ENCODE measurements at places on chromosomes 4 and X. TPM values are rescaled to one million over a fixed set of nuclear protein-coding genes. Genes with fewer than 3 reads are reported as not detected.
A peak's percentile ranks its signal among the peaks of the same experiment; 100 is the strongest.

ZNF732 gene
- total RNA-seq = not detected

CYSLTR1 gene
- total RNA-seq = 2.8 TPM

NLGN4X gene
- 0.15 TPM for total RNA-seq

BMP3 gene
- not detected for total RNA-seq

CASP6 gene
- 28.6 TPM for total RNA-seq

DNA sequence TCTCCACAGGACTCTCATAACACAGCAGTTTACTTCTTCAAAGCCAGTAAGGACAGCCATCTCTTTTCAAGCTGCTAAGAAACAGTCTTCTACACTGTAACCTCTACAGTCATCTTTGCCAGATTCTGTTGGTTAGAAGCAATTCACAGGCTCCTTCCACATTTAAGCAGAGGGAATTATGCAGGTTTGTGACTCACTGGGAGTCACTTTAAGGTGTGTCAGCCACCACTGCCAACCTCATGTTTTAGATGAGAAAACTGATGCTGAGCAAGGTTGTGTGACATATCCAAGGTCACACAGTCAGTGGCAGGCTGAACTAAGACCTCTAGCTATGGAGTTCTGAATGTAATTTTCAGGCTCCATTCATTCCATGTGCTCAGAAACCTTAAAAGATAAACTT, 143.5 kb downstream of the QDPR start:
- DNase-seq = peak; percentile 56

DNA sequence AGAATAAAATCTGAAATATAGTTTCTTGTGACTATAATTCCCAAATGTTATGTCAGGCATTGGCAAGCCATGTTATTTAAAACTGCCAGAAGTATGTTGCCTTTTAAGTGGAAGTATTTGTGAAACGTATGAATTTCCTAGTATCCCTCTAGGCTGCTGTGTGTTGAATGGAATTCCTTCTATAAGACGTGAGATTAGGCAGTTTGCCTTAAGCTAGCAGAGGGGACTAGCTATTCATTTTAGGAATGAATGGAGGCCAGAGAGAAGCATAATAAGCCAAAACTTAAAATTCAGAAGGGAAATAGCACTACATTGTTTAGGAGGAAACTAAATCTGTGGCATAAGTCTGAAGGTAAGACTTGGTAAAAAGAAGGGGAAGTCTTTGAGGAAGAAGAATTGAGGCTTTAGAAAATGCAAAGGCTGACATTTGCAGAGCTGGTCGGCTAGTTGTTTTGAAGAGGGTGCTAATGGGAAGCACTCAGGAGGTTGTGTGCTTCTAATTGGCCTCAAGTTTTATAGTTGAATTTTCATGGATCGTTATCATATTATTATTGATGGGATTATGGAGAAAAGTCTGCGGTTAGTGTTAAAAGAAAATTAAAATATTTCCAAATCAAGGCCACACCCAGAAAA, 57.1 kb downstream of the TMEM131L start:
- no peak for DNase-seq

DNA sequence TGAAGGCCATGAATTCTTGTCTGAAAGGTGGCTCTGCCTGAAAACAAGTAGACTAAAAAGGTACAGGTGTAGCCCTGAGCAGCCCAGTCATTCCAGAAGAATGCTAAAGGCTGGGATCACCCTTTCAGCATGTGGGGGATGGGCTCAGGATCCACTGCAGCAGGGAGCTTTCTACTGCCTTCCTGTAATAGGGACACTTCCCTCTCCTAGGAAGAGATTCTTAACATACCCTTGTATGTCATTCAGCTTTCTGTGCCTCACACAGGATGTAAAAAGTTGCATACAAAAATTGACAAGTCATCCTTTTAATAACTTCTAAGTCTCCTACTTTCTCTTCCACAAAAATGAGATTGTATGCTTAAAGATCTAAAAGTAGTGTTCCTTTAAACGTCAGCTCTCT, 123.3 kb downstream of the ZNF518B start:
- peak; percentile 36 for DNase-seq

GRCh38 chrX:70134116-70134477, 850 bp downstream of the IGBP1 start:
- no peak for DNase-seq

DNA sequence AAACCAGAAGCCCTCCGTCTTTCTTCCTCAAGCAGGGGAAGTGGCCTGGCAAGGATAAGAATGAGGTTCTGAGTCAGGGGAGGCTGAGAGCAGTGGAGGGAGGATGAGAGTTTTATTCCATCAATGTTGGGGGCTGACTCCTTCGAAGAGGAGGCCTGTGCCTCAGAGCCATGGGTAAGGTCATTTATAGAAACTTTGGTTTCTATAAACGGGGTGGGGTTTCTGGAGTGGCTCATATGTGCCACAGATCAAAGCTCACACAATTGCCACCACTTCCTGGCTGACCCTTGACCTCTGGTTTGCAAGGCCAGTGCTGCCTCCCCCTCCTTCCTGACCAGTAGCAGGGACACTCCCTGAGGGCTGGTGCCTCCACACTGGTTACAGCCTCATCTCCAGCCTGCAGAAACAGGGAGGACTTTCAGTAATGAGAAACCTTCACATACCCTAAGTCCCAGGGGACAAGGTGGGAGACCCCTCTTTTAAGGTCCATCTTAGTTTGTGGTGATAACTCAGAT, 166.0 kb downstream of the PDGFRA start:
- DNase-seq = no peak

GRCh38 chr4:106315476-106315967, 487 bp downstream of the TBCK start:
- peak; percentile 77 for DNase-seq

GRCh38 chr4:182019148-182019652, 224.0 kb upstream of the TENM3 start:
- DNase-seq = no peak

- no peak for DNase-seq
Measured at GRCh38 chr4:109879636-109880314, 31.9 kb downstream of the LRIT3 start.

DNA sequence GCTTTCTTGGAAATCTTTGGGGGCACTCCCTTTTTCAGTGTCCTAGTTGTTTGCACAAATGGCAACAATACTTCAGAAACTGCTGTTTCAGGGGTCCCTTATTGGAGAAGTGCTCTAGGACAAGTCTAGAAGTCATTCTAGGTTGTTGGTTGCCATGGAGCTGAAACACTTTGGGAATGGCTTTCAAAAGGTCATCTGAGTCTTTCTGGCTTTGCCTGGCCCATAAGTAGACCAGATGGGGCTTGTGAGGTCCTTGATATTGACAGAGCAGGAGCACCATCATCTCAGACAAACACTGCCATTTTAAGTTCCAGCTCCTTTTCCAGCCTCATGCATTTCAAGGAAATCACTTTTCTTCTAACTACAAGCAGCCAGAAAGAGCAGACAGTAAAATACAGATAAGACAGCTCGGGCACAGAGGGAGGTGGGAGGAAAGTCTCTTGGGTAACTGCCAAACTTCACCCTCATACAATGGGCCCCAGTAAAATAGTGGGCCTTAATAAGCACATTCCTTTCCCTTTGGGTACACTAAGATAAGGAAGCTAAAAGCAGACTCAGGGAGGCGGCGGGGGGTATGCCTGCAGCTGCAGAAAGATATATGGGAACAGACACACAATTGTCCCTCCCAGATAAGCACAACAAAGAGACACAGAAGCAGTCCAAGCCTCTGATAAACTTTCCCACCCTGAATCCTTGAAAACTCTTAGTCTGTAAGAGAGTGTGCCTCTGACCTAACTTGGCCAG, 8.5 kb upstream of the NXF3 start:
- peak; percentile 60 for DNase-seq

GRCh38 chr4:12144051-12144450, 715.4 kb upstream of the HS3ST1 start:
- DNase-seq = no peak

- no peak for DNase-seq
Measured at GRCh38 chrX:152170621-152171020, 32.2 kb upstream of the MAGEA10 start.

GRCh38 chr4:6042293-6043063, 24.2 kb upstream of the C4orf50 start:
- DNase-seq = no peak

DNA sequence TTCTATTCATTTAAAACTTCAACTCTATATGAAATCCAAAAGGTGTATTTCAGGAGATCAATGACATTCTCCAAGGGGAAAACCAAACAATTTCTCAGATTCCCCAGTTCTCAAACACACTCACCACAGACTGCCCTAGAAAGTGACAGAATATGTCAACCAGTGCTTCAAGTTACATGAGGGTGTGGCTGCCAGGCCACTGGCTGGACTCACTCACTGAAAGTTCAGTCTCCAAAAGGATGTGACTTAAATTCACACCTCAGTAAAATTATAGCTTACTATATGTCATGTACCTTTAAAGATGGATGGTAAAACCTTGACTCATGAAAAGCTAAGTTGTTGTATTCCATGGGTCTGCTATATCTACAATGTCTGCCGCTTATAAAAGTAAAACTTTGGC, 7.3 kb downstream of the INPP4B start:
- peak; percentile 10 for DNase-seq

DNA sequence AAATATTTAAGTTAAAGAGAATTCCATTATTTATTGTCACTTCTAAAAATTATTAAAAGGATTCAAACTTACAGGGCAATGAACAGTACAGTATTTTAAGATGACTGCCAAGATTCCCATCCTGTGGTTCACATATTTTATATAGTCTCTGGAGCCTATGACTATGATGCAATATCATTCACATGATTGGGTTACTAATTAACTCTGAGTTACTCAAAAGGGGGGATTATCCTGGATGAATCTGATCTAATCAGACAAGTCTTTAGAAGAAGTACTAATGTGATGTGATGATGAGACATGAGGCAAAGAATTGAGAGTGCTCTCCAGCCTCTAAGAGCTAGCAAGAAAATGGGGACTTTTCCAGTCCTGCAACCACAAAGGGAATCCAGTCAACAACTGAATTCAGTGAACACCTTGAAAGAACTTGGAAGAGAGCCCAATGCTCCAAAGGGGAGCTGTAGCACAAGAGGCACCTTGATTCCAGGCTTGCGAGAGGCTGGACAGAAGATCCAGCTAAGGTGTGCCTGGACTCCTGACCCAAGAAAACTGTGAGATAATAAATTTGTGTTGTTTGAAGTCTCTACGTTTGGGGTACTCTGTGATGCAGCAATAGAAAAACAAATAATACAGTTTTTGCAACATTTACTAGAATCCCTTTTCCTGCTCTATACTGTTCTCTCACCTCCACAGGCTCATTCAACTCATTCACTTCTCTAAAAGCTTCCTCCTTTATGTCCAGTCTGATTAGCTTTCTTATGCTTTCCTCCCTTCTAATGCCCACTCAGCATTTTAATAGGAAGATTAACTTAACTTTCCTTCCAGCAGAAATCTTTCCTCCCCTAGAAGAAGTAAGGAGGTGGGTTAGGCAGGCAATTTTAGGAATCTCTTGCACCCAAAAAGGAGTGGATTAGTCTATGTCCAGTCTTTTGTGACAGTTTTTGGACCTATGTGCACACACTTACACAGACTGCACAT, 133.8 kb upstream of the LCORL start:
- no peak for DNase-seq

- DNase-seq = no peak
Measured at GRCh38 chr4:88865046-88865445, 167.4 kb upstream of the NAP1L5 start.

DNA sequence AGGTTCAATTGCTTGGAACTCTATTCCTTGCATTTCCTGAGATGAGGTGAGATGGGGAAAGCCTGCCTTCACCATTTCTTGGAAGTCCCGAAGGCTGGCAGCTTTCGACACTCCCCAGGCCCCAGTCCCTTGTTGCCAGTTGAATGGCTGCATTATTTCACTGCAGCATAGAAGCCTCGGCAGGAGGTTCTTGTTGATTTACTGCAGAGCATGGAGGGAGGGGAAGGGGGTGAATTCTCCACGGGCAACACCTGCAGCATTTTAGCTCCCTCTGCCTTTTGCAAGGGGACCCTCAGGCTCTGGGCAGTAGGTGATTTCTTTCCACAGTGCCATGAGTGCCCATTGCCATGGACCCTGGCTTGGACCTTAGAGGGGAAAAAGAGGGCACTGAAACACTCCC, 10.7 kb upstream of the BCLAF3 start:
- DNase-seq = no peak

DNA sequence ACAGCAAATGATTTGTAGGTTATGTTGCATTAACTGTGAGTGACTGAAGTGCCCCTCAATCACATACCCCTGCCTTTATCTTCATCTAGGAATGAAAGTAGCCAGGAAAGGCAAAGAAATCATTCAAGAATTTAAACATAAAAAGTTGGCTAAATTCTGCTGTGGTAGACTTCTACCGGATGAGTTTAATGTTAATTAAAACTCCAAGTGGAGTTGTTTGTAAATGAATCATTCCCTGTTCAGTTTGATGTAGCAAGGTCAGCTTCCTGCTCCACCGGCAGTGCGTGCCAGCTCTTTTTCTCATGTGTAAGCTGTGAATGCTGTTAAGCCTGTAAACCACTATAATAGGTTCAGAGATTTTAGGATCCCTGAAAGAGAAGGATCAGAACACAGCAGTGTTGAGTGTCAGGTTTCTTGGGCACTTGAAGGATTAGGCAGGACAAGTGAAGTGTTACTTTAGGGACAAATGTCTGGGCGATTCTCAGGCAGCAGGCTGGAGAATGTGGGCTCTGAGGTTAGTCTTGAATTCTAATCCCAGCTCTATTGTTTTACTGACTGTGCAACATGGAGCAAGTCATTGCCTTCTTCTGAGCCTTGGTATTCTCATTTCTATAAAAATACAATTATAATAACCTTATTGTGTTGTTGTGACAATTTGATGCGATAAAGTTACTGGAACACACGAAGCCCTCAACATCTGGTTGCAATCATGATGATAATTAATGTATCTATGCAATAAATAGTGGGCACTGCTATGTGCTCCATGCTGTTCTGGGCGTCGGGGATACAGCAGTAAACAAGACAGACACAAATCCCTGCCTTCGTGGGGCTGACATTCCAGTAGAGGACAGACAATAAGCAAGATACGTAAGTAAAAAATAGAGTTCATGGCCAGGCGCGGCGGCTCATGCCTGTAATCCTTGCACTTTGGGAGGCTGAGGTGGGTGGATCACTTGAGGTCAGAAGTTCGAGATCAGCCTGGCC, 112.0 kb downstream of the SHROOM3 start:
- peak; percentile 88 for DNase-seq

DNA sequence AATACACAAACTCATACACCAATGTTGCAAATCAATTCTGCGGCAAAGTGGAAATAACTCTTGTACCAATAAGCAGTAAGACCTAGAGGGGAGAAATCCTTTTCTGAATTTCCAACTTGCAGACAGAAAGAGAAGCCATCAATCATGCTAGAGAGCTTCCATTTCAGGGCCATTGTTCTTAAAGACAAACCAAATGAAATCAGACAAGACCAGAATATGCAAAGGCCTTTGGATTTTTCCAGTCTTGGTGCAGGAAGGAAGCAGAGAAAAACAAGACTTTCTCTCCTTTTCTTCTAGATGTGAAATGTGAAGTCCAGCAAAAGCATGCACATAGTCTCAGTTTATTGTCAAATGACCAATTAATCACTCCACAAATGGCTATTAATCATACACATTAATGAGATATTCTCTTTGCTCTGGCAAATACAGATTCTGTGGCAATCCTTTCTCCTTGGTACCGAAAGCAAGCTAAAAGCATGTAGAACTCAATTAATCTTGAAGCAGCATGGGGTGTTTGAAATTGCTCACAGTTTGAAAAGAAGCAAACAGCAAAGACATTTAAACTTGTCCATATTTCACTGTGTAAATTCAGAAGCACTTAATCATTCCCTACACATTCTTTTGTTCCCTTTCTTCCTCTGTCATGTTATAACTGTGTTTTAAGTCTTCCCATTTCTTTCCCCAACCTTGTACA, 466.1 kb downstream of the GPAT3 start:
- no peak for DNase-seq

GRCh38 chrX:41589634-41590270, 99.0 kb upstream of the GPR34 start:
- DNase-seq = no peak
